ENCODE measurements at places on chromosomes 6 and 20. TPM values are rescaled to one million over a fixed set of nuclear protein-coding genes. Genes with fewer than 3 reads are reported as not detected.

Gene COX4I2
- total RNA-seq, result not detected

Gene KIF25
- 0.49 TPM for total RNA-seq

Gene ENTPD6
- total RNA-seq, result 40.0 TPM

Gene SLCO4A1
- 5.0 TPM for total RNA-seq

Data from bladder microvascular endothelial cell (primary cell).